ENCODE measurements at places on chromosomes 5 and 9. TPM values are rescaled to one million over a fixed set of nuclear protein-coding genes. Genes with fewer than 3 reads are reported as not detected.

- DNase-seq: no peak
Observed at GRCh38 chr9:77841739-77842386, 189.7 kb downstream of the GNAQ start.

GRCh38 chr9:136685216-136685615, 2.0 kb downstream of the AGPAT2 start:
- no peak for DNase-seq

Gene TMEM215
- polyA plus RNA-seq: not detected

Gene SPINK1
- polyA plus RNA-seq: 0.50 TPM

DNA sequence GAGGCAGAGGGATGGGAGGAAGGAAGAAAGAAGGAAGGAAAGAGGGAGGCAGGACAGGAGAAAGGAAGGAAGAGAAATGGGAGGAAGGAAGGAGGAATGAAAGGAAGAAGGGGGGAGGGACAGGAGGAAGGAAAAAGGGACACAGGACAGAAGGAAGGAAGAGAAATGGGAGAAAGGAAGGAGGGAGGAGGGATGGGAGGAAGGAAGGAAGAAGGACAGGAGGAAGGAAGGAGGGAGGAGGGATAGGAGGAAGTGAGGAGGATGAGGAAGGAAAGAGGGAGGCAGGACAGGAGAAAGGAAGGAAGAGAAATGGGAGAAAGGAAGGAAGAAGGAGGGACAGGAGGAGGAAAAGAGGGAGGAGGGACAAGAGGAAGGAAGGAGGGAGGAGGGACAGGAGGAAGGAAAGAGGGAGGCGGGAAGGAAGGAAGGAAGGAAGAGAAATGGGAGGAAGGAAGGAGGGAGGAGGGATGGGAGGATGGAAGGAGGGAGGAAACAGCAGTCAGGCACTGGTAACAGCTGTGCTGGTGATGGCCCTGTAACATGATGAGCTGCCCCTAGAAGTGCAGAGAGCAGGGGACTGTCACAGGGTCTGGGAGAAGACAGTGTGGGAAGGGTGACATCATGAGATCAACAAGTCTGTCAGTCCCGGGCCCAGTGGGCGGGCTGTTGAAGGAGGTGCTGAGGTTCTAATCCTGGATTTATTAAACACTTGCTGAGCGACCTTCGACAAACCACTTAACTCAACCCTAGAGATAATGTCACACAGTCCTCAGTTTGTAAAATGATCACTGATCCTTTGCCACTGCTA, 10.7 kb upstream of the IRX1 start:
- DNase-seq: no peak

Gene KCNV2
- polyA plus RNA-seq: not detected

Gene CARD9
- 1.00 TPM for polyA plus RNA-seq

Gene WWC1
- polyA plus RNA-seq: 0.23 TPM

Gene RABL6
- 63.5 TPM for polyA plus RNA-seq

DNA sequence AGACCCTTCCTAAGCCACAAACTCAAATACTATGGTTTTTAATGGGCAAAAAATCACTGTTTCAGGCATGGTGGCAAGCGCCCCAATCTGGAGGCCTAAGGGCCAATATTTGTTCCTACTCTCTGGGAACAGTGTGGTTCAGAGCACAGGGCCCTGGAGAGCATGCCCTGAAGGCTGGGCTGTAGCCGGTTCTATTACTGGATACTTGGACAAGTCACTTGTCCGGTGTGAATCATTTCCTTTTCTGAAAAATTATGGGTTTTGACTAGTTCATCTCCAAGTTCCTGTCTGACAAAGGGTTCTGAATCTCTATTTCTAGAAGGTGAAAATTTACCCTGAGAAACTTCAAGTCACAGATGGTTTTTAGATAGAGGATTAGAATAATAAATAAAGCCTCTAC, 75.0 kb downstream of the OTULIN start:
- DNase-seq: peak; percentile 60

Gene ANKDD1B
- polyA plus RNA-seq: 0.10 TPM

- peak; percentile 31 for DNase-seq
Observed at GRCh38 chr9:85536076-85536475, 205.7 kb downstream of the AGTPBP1 start.

GRCh38 chr9:6711403-6711802, 46.4 kb upstream of the KDM4C start:
- DNase-seq: no peak

DNA sequence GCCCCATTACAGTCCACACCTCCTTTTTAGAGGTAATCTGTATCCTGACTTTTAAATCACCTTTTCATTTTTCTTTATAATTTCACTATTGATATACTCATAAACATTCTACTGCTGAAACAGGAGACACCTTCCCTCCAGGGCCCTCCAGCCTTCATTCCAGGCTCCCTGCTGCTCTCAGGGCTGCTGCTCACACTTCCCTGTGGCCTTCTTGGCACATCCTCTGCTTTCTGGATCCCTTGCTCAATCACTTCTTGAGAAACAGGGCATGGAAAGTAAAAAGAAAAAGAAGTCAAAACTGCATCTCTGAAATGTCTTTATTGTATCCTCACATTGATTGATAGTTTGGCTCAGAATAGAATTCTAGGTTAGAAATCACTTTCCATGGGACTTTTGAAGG, 19.3 kb upstream of the WNT8A start:
- DNase-seq: no peak

Gene EIF4E1B
- not detected for polyA plus RNA-seq

DNA sequence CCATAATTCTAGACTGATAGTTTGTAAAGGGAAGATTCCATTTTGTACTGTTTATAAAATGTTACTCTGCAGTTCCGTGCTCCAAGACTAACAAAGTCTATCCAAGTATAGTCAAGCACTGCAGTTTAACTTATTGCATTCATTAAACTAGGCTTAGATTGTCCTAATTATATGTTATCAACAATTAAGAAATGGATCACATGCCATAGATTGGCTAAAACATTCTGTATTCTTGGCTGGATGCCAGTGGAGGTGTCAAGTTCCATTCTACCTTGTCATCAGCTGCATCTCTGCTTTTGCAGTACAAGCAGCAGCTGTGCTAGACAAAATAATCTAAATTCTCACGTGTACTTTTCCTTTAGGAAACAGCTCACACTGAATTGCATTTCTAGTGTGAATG, 69.4 kb upstream of the MEF2C start:
- no peak for DNase-seq

- no peak for DNase-seq
Observed at GRCh38 chr5:84036842-84037241, 316.2 kb upstream of the HAPLN1 start.

GRCh38 chr9:123131258-123131657, 97.8 kb downstream of the GPR21 start:
- DNase-seq: no peak

GRCh38 chr9:137174722-137175293, 3.0 kb upstream of the TMEM210 start:
- no peak for DNase-seq

GRCh38 chr5:117892360-117892759, 1096.0 kb downstream of the DTWD2 start:
- DNase-seq: no peak

DNA sequence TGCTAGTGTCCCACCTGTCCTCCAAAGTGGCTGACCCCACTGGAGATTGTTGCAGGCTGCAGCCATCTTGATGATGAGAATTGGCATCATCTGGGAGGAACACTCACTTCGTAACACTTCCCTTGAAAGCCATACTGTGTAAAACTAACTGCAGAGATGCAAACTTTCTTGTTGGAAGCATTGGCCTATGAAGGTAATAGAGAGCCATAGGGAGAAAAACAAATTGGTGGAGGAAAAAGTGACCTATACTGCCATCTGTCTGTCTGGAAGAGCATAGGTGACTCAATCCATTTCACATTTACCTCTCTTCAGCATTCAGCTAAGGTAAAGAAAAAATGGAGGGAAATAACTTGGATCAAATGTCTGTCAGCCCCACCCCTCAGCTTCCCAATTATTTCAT, 473.4 kb downstream of the NTRK2 start:
- no peak for DNase-seq

- peak; percentile 37 for DNase-seq
Observed at GRCh38 chr9:21994556-21995005, at the start of gene CDKN2B-AS1. TSS of gene CDKN2B-AS1 (plus strand) at chr9:21994791.

Gene HDAC3
- polyA plus RNA-seq: 33.3 TPM

Gene OSMR
- polyA plus RNA-seq: 4.2 TPM

GRCh38 chr5:128014578-128014977, 69.0 kb upstream of the SLC12A2 start:
- DNase-seq: no peak

Gene DND1
- 0.53 TPM for polyA plus RNA-seq

Gene INSL6
- not detected for polyA plus RNA-seq

Gene OTP
- polyA plus RNA-seq: not detected

DNA sequence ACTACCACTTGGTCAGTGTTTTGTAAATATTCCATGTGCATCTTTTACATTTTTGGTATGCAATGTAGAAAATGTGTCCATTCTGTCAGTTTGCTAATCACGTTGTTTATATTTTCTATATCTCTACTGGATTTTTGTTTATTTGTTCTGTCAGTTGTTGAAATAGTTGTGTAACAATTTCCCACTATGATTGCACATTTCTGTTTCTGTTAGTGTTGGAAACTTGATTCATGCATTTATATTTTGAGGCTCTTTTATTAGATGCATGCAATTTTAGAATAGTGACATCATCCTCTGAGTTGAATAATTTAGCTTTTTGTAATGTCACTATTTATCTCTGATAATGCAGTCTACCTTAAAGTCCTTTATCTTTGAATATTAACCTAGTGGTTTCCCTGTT, 25.8 kb upstream of the LECT2 start:
- DNase-seq: no peak

- peak; percentile 65 for DNase-seq
Observed at GRCh38 chr5:154002093-154002492, 36.6 kb downstream of the FAM114A2 start.

Gene GCNT1
- polyA plus RNA-seq: 0.76 TPM

DNA sequence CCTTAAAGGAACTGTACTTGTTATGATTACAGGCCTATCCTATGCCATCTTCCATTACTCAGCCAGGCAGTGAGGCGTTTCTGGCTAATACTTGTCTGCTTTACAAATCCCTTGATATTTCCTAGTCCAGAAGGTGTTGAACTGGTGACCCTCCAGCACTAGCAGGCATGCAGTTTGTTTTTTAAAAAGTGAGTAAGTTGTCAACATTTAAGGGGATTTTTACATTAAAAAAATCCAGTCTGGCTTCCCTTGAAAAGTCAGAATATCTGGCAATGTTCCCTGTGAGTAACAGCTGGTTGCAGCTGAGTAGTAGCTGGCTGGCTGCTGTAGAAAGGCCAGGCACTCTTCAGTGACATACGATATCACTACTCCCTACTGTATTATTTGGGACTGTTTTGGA, 21.8 kb downstream of the GRIN3A start:
- no peak for DNase-seq

GRCh38 chr5:61572959-61573358, 240.9 kb downstream of the ZSWIM6 start:
- DNase-seq: no peak

GRCh38 chr5:14821100-14821845, 50.3 kb downstream of the ANKH start:
- no peak for DNase-seq

DNA sequence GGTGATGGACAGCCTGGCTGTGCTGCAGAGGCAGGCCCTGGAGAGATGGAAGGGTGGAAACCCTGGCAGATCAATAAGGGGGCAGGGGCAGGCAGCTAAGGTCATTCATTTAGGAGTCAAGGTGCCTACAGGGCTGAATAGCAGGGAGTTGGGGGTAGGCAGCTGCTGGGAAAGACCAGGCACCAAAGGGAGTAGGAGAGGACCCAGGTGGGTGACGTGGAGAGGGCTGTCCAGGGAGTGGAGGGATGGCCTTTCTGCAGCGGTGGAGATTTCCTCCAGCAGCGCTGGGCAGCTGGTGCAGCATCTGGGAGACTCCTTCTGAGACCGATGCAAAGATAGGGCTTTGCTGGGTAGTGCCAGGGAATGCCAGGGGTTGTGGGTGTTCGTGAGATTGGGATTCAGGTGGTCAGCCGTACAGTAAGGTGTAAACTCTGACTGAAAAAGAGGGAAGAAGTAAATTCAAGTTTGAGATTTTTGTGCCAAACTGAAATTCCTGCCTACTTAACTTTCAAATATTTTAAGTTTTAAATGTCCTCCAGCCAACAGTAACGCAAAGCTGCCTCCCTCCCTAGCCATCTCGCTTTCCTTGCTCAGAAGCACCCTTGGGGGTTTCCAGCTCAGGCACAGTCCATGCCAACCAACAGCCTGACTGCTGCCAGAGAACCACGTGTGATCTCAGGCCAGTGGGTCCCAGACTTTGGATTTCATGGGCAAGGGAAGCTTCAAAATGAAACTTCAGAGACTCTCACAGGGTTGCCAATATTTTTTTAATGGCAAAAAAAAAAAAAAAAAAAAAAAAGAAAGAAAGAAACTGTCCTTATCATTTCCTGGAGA, 18.6 kb upstream of the ANGPTL2 start:
- peak; percentile 7 for DNase-seq

- no peak for DNase-seq
Observed at GRCh38 chr9:118809160-118809625, 560.0 kb downstream of the BRINP1 start.

DNA sequence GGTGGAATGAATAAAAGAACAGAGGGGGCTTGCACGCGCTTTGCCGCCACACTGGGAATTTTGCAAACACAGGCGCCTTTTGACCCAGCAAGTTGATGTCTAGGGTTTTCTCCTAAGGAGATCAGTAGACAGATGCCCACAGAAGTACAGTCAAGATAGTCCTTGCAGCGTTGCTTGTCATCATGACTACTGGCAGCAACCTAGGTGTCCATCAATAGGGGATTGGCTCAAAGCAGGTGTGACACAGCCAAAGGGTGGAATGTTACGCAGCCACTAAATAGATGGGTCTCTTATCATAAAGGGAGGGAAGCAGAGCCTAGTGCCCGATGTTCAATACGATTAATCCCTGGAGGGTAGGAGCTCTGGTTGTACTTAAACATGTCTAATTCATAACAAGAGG, 63.8 kb upstream of the GGTA1 start:
- DNase-seq: no peak

DNA sequence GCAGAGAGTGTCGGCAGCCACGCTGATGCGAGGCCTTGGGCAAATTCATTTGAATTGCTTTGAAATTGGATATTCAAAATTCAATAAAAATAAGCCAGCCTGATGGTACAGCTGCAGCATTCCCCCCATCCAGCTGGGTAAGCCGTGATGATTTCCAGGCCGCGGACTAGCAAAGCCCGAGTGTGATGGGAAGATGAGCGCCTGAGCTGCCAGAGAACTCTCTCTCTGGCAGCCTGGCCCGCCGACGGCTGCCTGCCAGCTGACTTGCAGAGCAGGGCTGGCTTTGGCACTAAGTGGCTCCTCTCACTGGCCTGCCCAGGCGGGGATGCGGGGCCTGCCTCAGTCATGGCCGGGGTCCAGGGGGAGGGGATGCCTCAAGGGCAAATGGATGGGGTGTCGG, 268.3 kb upstream of the WWC1 start:
- DNase-seq: peak; percentile 87

- no peak for DNase-seq
Observed at GRCh38 chr5:148595697-148596096, 58.6 kb downstream of the HTR4 start.

Gene QRFP
- not detected for polyA plus RNA-seq

All from heart left ventricle (tissue), 16 donors.